ENCODE measurements at places on chromosomes 2 and 18. TPM values are rescaled to one million over a fixed set of nuclear protein-coding genes. Genes with fewer than 3 reads are reported as not detected.

GRCh38 chr2:71609958-71610357 lies 156.6 kb downstream of the DYSF start:
- DNase-seq = no peak

DNA sequence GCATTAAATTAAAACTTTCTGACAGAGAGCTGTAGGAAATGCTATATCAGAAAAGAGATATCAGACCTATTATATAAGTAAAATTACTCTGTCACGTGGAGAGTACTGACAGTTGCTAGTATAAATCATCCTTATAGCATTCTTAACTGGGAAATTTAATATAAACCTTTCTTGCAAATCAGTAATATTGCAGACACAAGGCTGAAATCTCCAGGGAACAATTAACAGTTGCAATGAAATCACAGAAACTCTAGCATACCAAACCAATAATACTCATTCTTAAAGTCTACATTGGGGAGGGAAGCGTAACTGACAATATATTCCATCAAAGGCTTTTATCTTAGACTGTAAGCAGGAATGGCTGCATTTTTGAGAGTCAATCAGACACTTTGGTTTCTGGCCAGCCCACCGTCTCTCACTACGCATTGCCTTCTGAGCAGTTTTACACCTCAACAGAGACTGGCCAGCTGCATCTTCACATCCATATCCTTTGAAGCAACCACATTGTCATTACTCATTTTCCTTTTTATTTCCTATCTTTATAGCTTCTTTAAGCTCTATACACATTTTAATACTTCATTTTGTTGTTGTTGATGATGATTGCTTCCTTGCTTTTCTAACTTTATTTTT lies 536.0 kb upstream of the CDH2 start:
- DNase-seq = no peak

DNA sequence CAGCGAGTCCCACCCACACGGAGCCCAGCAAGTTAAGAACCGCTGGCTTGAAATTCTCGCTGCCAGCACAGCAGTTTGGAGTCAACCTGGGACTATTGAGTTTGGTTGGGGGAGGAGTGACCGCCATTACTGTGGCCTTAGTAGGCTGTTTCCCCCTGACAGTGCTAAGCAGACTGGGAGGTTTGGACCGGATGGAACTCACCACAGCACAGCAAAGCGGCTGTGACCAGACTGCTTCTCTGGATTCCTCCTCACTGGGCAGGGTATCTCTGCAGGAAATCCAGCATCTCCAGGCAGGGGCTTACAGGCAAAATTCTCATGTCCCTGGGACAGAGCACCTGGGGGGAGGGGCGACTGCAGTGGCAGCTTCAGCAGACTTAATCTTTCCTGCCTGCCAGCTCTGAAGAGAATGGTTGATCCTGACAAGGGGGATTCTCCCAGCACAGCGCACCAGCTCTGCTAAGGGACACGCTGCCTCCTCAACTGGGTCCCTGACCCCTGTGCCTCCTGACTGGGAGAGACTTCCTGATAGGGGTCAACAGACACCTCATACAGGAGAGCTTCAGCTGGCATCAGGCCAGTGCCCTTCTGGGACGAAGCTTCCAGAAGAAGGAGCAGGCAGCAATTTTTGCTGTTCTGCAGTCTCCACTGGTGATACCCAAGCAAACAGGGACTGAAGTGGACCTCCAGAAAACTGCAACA lies 425.4 kb downstream of the NYAP2 start:
- no peak for DNase-seq

DNA sequence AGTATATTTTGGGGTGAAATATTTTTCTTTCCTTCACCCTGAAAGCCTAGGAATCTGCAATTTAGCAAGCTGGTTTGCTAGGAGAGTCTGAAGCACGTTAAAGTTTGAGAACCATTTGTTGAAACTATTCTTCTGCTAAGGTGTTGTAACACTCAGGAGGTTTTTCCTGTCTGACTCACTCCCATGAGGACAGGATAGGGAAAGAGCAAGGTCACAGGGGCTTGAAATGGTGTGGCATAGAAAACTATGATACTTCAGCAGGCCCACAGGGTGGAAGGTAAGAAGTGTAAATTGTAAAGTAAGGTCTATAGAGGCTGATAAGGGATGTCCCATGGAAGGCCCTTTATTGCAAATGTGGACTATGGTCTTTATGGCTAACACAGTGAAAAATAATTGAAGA lies 177.7 kb upstream of the ZC3H15 start:
- DNase-seq = no peak

GRCh38 chr2:173118395-173118794 lies 42.7 kb downstream of the MAP3K20 start:
- DNase-seq = no peak

GRCh38 chr2:140338795-140339194 lies 1558.6 kb upstream of the NXPH2 start:
- no peak for DNase-seq

DNA sequence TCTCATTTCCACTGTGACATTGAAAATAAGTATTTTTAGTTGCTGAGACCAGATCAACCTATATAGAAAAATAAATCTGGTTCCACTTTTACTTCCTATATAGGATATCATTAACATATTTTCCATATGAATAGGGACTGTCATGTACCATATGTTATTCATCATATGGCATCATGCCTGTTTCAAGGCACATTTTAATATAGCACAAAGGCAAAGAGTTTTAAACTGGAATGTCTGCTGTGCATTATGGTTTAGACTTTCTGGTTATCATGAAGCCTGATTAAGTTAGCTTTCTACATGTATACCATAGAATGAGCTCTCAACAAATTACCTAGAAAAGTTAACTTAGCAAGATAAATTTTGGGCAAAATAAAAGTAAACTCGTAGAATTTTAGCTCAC lies 53.0 kb upstream of the ACYP2 start:
- no peak for DNase-seq

Gene PGAP1
- total RNA-seq = 22.9 TPM

Measured in uterus (tissue), 4 donors.